ENCODE measurements at places on chromosomes 16 and 17.

DNA sequence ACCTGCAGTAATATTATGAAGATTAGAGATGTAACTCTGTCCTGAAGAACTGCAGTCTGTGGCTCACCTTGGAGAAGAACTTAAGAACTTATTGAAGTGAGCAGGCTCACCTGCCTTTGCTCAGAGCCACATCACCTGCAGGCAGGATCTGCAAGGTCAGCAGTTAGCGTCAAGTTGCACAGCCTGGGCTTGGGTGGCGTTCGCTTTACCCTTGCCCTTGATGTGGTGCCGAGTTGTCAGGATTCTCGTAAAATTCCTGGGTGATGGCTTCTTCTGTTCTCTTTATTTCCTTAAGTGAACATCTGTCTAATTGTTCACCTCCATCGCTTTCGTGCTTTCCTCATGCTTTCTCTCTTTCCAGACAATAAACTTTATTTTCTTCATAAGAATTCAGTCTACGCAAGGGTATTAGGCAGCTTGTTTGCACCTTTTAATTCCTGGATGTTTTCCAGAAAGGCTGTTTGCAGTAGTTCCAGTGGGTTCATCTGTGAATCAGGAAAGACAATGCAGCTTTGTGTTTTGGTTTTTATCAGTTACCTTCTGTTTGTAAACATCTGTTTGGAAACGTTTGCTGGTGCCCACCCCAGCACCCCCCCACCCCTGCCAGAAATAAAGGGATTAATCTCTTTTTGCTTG, 254.3 kb downstream of the WWOX start:
- DNase-seq: no peak

DNA sequence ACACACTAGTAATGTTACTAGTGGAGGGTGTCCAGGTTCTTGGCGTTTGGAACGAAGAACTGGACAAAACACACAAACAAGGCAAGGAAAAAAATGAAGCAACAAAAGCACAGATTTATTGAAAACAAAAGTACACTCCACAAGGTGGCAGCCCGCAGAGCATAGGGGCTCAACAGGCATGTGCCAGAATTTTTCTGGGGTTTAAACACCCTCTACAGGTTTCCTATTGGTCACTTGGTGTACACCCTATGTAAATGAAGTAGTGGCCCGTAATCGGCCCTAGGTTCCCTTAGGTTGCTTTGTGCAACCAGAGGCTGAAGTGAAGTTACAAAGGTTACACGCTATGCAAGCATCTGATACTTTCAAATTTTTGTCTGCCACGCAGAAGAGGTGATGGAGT, 8.1 kb downstream of the OR2C1 start:
- no peak for DNase-seq

DNA sequence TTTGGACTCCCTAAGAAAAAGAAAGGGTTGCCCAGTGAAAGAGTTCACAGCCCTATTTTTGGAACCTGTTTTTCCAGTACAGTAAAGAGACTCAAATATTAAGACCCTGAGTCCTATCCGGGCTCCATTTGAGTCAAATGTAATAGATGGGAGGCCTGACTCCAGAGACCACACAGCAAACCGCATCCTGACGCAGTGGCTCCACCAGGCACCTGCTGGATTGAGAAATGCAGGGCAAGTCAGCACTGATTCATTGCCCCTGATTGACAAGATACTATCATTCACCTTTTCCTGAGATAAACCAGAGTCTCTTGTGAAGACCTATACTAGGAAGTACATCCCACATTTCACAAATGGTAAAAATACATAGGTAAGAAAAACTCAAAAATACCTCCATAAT, 715.7 kb upstream of the SOX9 start:
- DNase-seq: no peak

DNA sequence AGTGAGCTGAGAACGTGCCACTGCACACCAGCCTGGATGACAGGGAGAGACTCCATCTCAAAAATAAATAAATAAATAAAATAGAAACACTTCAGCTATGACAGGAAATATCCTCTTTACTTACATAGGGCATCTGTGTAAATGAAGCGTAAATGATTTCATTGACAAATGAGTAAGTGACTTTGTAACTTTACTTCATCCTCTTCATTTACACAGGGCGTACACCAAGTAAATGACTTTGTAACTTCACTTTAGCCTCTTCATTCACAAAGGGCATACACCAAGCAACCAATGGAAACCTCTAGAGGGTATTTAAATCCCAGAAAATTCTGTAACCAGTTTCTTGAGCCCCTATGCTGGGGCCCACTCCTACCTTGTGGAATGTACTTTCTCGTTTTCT, 16.2 kb upstream of the KLHDC4 start:
- DNase-seq: no peak

DNA sequence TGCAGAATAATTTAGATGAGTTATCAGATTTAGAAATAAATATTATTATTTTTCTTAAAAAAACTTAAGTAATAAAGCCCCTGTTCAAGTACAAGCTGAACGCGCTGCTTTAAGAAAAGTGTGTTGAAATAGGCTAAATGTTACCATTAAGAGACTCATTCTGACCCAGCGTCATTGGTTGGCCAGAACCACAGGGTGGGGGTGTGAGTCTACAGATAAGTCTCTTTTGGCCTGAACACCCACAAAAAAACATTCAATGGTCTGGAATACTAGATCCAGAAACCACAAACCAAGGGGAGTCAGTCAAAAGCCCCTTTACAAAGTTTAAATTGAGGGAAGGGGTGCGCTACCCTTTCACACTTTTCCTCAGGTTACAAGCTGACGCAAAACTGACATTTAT, 776.1 kb downstream of the KCNJ2 start:
- DNase-seq: no peak

Data from stimulated activated CD8-positive, alpha-beta memory T cell treated with anti-CD3 and anti-CD28 coated beads, Interleukin-7, amount 100 ng/mL, for 48 hours (primary cell).